GM23338 (cell line): ENCODE measurements at places on chromosomes 3 and 15.

DNA sequence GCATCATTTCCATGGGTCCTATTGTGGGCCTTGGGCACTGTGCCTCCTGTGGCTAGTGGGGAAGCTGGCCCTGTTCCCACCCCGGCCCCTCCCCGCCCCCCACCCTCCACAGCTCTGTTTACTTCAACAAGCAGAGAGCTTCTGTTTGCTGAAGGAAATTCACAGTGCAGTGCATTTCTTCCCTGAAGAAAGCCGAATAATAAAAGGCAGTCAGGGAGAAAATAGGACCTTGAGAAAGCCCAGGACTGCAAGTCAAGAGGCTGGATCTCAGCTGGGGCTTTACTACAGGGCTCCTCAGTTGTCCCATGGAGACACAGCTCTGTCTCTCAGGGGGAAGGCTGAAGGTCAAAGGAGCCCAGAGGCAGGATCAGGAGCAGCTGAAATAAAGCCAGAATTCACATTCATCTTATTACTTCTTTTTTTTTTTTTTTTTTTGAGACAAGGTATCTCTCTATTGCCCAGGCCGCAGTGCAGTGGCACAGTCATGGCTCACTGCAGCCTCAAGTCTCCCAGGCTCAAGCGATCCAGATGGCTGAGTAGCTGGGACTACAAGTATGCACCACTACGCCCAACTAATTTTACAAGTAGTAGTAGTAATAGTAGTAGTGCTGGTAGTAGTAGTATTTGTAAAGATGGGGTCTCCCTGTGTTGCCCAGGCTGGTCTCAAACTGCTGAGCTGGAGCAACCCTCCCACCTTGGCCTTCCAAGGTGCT is 33.0 kb upstream of the LACTB start:
- peak; percentile 43 for DNase-seq

DNA sequence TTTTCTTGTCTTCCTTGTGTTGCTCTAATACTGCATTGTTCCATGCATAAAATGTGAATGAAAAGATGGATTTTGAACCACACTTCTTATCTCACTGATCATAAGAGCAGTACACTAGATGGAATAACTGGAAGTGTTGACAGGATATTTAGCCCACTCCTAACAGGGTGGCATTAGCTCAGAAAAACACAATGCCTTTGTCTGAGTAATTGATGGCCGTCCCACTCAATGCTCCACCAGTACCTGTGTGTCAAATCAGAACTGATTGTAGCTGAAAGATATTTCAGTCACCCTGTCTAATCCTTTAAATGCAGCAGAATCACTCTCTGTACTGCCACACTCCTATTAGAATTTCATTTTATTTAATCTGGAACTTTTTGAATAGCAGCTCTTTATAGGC is 526.5 kb downstream of the UNC13C start:
- DNase-seq: no peak

GRCh38 chr3:30393079-30393478 is 213.3 kb upstream of the TGFBR2 start:
- DNase-seq: no peak

- DNase-seq: no peak
These were observed 227.2 kb upstream of the GPR149 start for GRCh38 chr3:154657218-154657617.

GRCh38 chr3:179156775-179157174 is 8.6 kb downstream of the PIK3CA start:
- DNase-seq: no peak

- DNase-seq: no peak
These were observed 238.7 kb downstream of the CPNE4 start for GRCh38 chr3:131796111-131796510.

GRCh38 chr3:20072422-20072821 is 32.2 kb downstream of the KAT2B start:
- no peak for DNase-seq

- peak; percentile 95 for DNase-seq
These were observed 9.8 kb upstream of the OR5K4 start for GRCh38 chr3:98343647-98344507.

DNA sequence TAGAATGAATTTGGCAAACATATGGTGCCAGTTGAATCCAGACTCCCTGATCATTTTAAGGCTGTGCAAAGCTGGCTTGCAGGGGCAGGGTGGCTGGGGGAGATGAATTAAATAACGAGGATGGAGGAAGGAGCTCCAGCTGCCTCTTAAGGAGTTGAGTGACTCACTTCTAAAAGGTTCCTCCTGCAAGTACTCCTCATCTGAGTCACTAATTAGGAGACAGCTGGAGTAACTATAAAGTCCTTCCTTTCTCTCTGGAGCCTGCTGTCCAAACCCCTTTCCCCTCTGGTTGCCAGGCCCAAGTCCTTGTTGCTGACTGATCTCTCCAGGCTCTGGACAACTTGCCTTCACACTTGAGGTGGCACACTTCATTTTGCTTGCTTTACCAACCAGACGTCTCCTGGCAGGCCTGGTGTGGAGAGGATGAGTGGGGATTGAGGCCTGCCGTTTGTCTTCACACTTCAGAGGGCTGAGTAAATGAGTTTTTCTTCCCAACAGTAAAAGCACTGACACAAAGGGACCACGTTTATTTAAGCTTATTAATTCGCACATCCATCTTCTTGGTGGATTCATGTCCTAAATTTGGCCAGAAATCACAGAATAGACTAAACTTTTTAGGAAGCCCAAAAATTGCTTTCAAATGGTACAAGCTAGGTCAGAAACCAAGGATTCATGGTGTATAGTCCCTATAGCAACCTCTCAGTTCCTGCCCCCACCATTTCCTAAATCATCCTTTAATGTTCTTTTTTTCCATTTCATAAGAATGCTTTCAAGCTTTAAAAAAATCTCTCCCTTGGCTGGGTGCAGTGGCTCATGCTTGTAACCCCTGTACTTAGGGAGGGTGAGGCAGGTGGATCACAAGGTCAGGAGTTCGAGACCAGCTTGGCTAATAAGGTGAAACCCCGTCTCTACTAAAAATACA is 90.5 kb upstream of the MYRIP start:
- no peak for DNase-seq

DNA sequence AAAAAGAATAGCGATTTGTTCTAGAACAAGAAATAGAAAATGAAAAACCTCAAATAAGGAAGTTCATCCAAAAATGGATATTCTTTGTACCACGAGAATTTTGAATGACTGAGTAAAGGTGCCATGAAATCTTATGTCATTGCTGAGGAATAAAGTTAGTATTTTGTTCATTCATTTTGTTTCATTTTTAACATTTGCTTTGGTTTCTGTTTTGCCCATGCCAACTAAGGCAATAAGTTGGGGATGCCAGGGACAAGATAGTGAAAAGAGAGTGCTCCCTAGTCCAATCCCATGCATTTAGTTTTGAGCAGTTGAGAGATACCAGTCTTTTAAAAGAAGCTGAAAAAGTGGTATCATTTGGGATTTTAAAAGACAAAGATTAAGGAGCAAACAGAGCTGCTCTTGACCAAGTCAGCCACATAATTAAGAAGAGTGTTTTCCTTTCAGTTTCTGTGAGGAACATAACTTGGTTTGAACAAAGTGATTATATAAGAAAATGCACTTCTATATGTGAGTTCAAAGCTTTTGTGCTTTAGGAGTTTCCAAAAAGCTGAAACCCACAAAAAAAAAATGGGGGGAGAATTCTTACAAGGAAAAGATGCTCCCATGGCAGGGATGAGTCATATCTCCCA is 201.4 kb downstream of the PLOD2 start:
- DNase-seq: no peak

GRCh38 chr3:63450634-63451363 is 172.7 kb downstream of the SYNPR start:
- DNase-seq: no peak

GRCh38 chr15:82540055-82540983 is at the start of gene RPS17:
RPS17 (minus strand) TSS chr15:82540457; CDS start chr15:82540428, 29 bp downstream.
- peak; percentile 97 for DNase-seq

GRCh38 chr3:148146241-148146640 is 551.5 kb upstream of the AGTR1 start:
- no peak for DNase-seq

GRCh38 chr3:194381460-194381875 is 11.9 kb upstream of the LRRC15 start:
- no peak for DNase-seq

- no peak for DNase-seq
These were observed 58.6 kb upstream of the MCF2L2 start for GRCh38 chr3:183487016-183487415.

DNA sequence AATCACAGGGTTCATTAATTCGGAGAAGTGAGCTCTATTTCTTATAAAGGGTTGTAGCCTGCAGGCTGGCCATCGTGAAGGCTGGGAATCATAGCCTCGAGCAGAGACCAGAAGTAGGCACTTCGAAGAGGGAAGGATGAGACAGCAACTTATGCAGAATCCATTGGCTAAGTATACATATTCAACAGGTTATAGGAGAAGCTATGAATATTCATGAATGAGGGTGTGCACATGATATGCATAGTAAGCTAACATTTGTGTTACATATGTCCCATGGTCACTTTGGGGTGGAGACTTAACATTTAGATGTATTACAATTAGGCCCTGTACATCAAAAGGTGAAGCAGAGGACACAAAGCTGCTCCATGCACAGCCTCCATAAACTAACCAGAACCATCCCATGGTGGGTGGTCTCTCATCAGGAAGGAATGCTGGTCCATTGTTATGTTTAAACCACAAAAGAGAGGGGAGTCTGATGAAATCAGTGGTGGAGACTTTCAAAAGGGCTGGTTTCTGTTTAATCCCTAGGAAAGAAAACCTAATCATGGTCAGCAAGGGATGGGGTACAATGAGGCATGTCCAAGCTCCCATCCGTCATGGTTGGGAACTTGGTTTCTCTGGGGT is 80.8 kb upstream of the FHIT start:
- peak; percentile 89 for DNase-seq

GRCh38 chr3:190182418-190183043 is 61.8 kb upstream of the P3H2 start:
- DNase-seq: no peak

DNA sequence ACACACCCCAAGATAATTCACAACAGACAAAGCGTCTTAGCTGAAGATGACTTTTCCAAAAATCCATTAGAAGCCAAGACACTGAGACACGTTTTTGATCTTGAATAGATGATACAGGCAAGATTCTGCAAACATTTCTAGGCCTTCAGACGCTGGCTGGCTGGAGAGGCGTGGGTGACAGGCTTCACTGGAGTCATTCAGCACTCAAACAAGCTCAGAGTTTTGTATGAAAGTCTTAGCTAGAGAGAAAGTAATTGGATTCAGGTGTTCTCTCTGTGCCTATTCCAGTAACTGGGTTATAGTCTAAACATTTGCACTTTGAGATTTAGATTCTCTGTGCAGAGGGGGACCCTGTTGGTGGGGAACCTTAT is 147.7 kb upstream of the BHLHE40 start:
- DNase-seq: no peak

DNA sequence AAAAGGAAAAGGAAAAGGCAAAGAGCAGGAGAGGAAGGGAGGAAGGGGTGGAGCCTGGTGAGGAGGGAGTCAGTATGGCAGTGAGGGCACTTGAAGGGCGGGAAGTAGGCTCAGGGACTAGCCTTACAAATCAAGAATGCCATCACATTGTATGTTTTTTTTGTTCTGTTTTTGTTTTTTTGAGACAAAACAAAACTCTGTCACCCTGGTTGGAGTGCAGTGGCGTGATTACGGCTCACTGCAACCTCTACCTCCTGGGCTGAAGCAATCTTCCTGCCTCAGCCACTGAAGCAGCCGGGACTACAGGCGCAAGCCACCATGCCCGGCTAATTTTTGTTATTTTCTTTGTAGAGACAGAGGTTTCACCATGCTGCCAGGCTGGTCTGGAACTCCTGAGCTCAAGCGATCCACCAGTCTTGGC is 10.5 kb upstream of the PIK3CB start:
- DNase-seq: peak; percentile 77

DNA sequence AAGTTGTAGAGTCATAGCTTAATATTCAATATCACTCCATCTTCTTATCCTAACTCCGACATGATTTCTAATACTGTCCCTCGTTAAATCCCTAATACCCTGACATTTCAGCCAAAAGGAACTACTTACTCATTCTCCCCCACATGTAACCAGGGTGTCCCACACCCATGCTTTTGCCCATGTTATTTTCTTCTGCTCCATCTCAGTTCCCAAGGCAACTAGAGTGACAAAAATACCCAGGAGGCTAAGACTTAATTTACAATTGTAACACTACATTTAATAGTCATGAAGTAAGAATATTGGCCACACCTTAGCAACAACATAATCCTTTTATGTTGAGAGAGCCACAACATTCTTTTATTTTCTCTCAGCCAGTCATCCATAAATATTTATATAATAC is 248.5 kb upstream of the TGFBR2 start:
- DNase-seq: no peak

DNA sequence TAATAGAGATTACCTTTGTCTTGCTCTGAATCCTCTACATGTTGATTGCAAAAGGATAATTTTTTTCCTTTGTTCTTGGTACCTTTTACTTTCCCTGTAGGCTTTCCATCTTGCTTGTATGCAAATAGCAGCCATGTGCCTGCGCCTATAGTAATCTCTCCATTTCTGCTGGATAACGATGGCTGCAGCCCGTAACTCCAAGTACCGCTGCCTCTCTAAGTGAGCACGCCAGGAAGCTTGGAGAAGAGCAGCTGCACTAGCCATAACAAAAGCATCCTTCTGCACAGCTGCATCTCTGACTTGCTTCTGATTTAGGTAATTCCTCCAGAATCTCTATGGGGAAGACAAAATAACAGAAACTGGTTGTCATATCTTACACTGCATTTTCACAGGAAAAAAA is 89.3 kb downstream of the NR2E3 start:
- peak; percentile 17 for DNase-seq

DNA sequence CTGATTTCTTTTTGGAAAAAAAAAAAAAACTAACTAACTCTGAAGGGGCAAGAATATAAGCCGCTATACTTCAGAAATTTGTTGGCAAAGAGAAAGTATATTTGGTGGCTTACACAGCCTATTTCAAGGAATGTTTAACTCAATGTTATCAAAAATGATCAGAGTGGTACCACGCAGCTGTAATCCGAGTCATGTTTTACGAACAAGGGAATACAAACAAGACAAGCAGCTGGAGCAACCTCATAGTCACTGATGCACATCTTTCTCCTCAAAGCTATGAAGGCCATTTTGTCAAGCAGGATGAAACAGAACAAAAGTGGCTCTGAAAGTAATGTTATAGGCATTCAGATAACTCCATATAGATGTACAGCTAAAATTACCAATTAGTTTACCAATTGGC is 81.2 kb downstream of the SCAPER start:
- DNase-seq: no peak

GRCh38 chr15:65409036-65409631 is 13.6 kb downstream of the IGDCC4 start:
- no peak for DNase-seq

DNA sequence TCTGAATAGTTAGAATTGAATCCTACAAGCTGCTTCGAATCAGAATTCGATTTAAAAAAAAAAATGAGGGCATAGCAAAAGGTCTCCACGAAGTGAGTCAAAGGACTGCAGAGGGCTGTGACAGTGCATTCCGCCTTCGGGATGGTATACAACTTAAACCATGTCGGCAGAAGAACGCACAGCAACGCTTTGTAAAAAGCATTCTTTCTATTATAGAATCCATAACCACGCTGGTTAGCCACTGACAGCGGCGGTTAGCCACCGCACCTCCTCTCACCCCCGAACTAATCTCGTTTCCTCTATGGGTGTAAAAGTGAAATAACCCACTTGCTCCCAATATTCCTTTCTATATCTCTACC is 664 bp upstream of the PIK3CA start:
- DNase-seq: peak; percentile 39

GRCh38 chr15:27656296-27656987 is 442.7 kb downstream of the OCA2 start:
- no peak for DNase-seq
